ENCODE measurements at places on chromosomes 6 and 20.

DNA sequence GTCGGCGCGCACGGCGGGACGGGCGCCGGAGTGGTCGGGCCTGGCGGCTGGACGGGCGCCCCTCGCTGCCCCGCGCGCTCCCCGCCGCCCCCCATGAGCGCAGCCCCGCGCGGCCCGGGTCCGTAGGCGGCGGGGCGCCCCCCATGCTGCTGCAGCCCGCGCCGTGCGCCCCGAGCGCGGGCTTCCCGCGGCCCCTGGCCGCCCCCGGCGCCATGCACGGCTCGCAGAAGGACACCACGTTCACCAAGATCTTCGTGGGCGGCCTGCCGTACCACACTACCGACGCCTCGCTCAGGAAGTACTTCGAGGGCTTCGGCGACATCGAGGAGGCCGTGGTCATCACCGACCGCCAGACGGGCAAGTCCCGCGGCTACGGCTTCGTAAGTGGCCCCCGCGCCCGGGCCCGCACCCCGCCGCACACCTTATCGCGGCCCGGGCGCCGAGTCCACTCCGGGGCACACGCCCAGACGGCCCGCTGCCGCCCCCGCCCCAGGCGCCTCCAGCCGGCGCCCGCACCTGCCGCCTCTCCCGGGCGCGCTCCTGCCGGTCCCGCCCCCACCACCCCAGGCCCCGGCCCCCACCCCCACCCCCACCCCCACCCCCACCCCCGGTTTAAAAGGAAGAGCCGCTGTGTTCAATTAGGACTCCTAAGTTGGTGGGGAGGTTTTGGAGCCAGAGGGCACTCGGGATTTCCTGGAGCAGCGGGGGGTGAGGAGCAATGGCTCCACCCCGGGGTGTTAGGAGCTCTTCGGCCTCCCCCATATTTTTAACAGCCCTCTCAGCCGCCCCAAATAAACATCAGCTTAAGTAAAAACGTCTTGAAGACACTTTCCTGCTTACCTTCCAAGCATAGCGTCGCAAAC, 474 bp downstream of the RBM38 start:
- no peak for DNase-seq

DNA sequence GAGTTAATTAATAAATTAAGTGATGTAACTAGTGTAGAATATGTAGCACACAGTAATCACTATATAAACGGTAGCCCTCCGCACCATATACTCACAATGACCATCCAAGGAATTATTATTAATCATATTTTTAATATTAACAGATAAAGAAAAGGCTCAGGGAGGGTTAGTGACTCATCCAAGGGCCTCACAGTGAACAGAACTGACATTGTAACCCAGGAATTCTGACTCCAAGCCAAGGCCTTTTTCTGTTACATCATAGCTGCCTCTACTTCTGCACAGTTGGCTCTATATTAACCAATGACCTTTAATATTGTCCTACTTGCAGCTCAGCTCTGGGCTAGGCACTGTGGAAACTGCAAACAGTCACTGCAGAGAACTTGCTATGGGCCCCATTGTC, 117.5 kb upstream of the SIRPG start:
- DNase-seq: no peak

DNA sequence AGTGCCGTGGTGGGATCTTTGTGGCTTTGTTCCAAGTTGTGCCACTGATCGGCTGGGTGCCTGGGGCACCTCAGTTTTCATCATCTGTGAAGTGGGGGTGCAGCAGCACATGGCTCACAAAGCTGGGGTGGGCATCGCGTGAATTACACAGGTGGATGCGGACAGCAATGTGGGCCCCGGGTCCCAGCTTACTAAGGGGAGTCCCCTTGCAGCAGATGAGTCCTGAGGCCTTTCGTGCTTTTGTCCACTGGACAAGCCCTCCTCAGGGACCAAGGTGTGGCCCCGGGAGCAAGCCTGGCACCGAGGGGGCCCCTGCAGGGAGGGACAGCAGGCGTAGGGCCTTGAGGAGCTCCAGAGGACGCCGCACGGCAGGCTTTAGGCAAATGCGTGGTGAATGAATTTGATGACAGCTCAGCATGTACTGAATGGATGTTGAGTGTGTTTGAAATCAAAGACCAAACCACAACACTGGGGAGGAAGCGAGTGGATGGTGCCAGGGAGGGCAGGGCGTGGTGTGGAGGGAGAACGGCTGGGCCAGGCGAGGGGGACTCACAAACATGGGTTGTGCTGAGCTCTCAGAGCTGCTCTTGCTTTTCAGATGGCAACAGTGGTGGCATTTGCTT, 53.2 kb downstream of the IRF4 start:
- DNase-seq: no peak

GRCh38 chr6:35370785-35371493, 28.6 kb downstream of the PPARD start:
- no peak for DNase-seq

DNA sequence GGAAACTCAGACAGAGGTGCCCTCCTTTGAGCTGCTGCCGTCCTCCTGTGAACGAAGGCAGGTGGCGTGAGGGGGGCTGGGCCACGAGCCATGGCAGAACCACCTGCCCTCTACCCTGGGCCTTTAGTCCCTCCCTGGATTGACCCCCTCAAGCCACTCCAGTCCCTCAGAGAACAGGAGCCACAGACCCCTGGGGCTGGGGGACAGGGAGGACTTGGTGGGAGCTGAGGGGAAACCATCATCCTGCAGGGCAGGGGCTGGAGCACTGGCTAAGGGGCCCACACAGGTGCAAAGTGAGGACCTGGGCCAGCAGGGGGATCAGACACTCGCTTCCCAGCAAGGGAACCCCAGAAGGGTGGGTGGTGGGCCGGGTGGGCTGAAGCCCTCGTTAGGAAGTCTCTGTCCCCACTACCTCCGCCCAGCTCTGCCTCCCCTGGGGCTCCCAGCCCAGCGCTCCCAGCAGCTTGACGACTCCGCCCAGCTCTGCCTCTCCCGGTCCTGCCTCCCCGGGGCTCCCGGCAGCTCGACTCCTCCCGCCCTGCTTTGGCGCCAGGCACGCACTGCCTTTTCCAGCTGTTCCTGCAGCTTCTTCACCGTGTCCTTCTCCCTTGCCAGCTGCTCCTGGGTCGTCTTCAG, 44.4 kb downstream of the DSTN start:
- DNase-seq: no peak

GRCh38 chr6:90097356-90097755, 199.3 kb downstream of the BACH2 start:
- no peak for DNase-seq

DNA sequence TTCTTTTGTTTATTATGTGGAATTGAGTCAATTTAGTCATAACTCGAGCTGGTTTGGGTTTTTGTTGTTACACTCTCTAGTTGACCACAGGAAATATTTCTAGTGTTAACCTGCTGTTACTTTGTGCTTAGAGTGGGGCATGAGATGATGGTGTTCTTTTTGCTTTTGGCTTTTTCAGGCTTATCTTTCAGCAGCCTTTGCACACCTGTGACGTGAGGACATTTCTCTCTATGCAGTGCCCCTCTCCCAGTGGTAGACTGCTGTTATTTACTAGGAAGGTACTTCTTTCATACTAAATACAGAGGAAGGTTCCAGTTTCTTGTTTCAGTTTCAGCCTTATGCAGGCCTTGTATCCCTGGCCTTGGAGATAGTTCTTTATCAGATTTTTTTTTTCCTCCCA, 766.8 kb upstream of the MAN1A1 start:
- DNase-seq: no peak

GRCh38 chr6:136921936-136922684, at the start of gene SLC35D3:
TSS of gene SLC35D3 (plus strand) at chr6:136922301. CDS start at chr6:136922429, 128 bp downstream.
- DNase-seq: peak; percentile 51

DNA sequence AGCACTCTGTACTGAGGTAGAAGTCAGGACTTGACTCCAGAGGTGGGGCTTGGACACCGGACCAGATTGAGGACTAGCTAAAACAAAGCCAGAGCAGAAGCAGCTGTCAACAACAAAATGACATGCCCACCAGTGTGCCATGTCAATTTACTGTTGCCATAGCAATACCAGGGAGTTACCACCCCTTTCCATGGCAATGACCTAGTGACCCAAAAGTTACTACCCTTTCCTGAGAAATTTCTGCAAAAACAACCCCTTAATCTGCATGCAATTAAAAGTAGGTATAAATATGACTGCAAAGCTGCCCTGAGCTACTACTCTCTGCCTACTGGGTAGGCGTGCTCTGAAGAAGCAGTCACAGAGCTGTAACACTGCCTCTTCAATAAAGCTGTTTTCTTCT, 21.0 kb downstream of the MAP3K5 start:
- DNase-seq: no peak
